ENCODE measurements at places on chromosomes 3 and 15.

- peaks cover 16% of the 10 kb centered on the region for H3K36me3 ChIP-seq
- peaks cover 11% of the 10 kb centered on the region for H3K4me1 ChIP-seq
- DNase-seq: no peak
- H3K4me3 ChIP-seq: peak overlapping the region; percentile 93
Measured at GRCh38 chr3:10249833-10250232, 1.6 kb downstream of the TATDN2 start.

- no peak for DNase-seq
- no peak overlapping the region for H3K27ac ChIP-seq
- no peaks in the 10 kb centered on the region for H3K36me3 ChIP-seq
- no peaks in the 10 kb centered on the region for H3K4me1 ChIP-seq
- no peak overlapping the region for H3K4me3 ChIP-seq
- H3K27me3 ChIP-seq: no peaks in the 10 kb centered on the region
Measured at GRCh38 chr15:41999290-42000285, 21.3 kb downstream of the PLA2G4E start.

DNA sequence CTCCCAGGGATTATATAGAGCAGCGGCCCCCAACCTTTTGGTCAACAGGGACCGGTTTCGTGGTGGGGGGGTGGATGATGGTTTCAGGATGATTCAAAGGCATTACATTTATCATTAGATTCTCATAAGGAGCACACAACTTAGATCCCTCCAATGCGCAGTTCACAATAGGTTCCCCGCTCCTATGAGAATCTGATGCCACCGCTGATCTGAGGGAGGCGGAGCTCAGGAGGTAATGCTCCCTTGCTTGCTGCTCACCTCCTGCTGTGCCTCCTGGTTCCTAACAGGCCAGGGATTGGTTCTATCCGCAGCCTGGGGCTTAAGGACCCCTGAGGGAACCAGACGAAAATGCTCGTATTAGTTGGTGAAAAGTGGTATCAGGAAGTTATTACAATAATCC lies 1.3 kb upstream of the HACD2 start:
- peak overlapping the region; percentile 63 for H3K4me3 ChIP-seq
- DNase-seq: peak; percentile 18
- peaks cover 29% of the 10 kb centered on the region for H3K36me3 ChIP-seq
- no peaks in the 10 kb centered on the region for H3K27me3 ChIP-seq

DNA sequence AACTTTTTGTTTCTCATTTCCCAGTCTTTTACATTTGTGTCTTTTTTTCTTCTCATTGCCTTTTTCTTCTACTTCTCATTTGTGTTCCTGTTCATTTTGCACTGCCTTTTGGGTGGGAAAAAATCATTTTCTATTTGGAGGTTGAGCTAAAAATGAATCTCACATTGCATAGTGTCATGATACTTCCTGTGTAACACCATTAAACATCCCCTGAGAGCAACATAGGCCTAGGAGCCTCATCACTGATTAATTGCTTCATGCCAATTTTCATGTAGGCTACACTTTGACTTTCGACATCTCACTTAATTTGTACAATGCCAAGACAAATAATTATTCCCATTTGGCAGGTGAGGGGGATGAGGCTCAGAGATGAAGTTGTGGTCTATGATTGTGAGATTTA lies 279.2 kb downstream of the EDEM1 start:
- no peak for DNase-seq
- no peaks in the 10 kb centered on the region for H3K27me3 ChIP-seq
- no peak overlapping the region for H3K27ac ChIP-seq

DNA sequence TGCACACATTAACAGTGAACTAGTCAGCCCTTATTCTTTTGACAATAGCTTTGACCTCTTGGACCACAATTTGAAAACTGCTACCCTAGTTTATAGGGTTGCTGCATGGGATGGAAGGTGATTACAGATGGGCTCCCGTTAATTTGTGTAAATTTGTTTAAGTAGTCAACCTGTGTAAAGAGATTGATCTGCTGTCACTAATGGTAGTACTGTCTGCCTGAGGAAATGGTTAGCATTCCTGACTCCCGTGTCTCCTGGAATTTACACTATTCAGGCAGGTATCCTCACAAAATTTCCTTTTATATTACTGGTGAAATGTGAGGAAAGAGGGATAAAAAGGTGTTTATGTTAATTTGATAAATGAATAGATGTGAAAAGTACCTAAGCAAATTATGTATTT lies 15.3 kb upstream of the EBLN2 start:
- H3K4me1 ChIP-seq: no peaks in the 10 kb centered on the region
- no peak overlapping the region for H3K27ac ChIP-seq
- no peaks in the 10 kb centered on the region for H3K36me3 ChIP-seq

GRCh38 chr3:172244011-172244410 lies 204.2 kb downstream of the GHSR start:
- H3K27ac ChIP-seq: no peak overlapping the region
- H3K36me3 ChIP-seq: peaks cover 48% of the 10 kb centered on the region
- no peaks in the 10 kb centered on the region for H3K4me1 ChIP-seq
- no peak overlapping the region for H3K4me3 ChIP-seq
- no peaks in the 10 kb centered on the region for H3K27me3 ChIP-seq

- H3K36me3 ChIP-seq: no peaks in the 10 kb centered on the region
- DNase-seq: no peak
- no peak overlapping the region for H3K4me3 ChIP-seq
- no peaks in the 10 kb centered on the region for H3K27me3 ChIP-seq
- no peak overlapping the region for H3K27ac ChIP-seq
Measured at GRCh38 chr3:129548104-129548965, 5.4 kb downstream of the H1-8 start.

GRCh38 chr15:96296264-96296663 lies 34.2 kb upstream of the NR2F2 start:
- H3K4me1 ChIP-seq: no peaks in the 10 kb centered on the region
- no peak overlapping the region for H3K27ac ChIP-seq
- no peaks in the 10 kb centered on the region for H3K27me3 ChIP-seq
- no peak for DNase-seq
- no peak overlapping the region for H3K4me3 ChIP-seq
- no peaks in the 10 kb centered on the region for H3K36me3 ChIP-seq

GRCh38 chr3:127035677-127036076 lies 52.8 kb downstream of the PLXNA1 start:
- H3K36me3 ChIP-seq: peaks cover 51% of the 10 kb centered on the region
- no peak overlapping the region for H3K27ac ChIP-seq
